ENCODE measurements at places on chromosomes 7 and 10. TPM values are rescaled to one million over a fixed set of nuclear protein-coding genes. Genes with fewer than 3 reads are reported as not detected.
A peak's percentile ranks its signal among the peaks of the same experiment; 100 is the strongest.

The PPP1R17 gene
- under 0.01 TPM for total RNA-seq

The POMZP3 gene
- 5.4 TPM for total RNA-seq

DNA sequence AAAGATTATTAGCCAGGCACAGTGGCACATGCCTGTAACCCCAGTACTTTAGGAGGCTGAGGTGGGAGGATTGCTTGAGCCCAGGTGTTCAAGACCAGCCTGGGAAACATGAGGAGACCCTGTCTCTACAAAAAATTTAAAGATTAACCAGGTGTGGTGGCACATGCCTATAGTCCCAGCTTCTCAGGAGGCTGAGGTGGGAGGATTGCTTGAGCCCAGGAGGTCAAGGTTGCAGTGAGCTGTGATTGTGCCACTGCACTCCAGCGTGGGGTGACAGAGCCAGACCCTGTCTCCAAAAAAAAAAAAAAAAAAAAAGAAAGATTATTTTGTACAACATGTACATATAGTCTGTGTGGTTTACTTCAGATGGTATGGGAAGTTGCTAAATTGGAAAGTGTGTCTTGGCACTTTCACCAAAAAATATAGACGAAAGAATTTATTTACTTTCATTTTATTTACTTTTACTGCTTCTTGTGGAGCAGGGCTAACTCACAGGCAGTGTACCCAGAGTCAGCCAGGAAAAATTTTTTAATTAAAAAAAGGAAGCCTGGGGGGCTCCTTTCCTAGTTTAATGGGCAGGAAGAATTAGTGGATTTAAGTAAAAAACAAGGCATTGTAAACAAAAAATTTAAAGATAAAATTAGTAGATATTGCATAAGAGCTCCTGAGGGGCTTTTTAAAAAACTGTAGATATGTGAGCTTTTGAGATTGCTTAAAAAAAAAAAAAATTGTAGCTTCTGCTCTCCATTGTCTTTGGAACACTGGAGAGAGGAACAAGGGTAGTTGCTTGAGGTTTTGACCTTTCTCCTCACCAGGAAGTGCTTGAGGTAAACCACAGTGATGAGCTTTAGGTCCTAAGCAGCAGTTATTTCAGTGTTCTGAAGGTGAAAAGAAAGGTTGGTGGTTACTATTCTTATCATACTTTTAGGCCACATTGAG lies 44.6 kb upstream of the VDAC2 start:
- peak; percentile 65 for DNase-seq

- DNase-seq: no peak
Measured at GRCh38 chr10:61330669-61331068, 122.5 kb downstream of the TMEM26 start.

DNA sequence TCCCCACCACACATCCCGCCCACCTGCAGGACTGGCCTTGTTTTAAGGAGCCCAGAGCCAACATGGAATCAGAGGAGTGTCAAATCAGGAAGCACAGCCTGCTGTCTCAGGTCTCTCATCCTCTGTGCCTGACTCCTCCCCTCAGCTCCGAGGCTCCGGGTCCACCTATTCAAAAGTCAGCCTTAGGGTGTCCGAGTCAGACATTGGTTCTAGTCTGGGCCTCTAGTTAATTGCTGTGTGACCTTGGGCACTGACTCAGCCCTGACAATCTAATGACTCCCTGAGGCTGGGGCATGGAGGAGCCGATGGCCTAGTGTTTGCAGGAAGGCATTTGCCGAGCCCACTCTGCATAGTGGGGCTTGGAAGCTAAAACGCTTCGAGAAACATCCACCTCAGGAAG lies 223.1 kb upstream of the PPP2R2D start:
- no peak for DNase-seq

- DNase-seq: no peak
Measured at GRCh38 chr7:130377178-130377577, 3.1 kb upstream of the CPA1 start.

DNA sequence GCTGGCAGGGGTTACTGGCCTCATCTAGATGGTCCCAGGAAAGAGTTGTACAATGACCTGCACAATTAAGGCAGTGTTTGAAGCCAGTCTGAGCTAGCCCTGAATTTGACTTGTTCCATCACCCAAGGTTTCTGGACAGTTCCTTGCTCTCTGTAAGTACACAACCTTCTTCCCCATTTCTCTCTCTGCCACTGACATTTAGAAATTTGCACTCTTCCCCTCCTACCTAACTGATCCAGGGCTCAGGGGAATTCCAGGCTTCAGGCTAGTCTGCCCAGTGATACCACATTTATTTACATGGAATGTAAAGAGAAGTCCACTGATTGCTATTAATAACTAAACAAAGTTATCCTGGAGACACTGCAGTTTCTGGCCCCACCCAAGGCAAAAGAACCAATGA lies 139.0 kb upstream of the GPR26 start:
- DNase-seq: no peak

DNA sequence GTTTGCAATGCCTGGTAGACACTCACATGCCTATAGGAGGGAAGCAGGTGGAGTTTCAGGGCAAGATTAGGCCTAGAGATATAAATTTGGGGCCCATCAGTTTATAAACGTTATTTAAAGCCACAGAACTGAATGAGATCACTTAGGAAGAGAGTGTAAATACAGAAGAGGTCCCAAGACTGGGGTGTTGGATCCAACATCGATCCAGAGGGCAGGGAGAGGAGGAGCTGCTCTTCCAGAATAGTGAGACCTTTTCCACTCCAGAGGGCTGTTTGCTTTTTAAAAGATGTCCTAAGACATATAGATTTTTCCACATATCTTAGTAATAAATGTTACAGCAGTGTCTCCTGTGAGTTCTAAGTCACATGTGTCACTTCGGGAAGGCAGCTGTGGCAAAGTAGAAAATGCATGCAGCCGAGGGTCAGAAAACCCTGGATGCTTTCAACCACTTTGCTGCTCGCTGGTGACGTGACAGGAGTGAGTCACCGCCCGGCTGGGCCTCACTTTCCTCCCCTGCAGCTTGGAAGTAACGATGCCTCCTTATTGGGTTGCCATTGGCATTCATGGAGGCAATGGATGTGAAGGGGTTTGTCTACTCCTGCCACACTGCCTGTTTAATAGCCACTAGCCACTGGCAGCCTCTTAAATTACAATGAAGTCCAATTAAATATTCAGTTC lies 95.4 kb downstream of the TRIL start:
- DNase-seq: no peak

The TMEM273 gene
- 1.6 TPM for total RNA-seq

DNA sequence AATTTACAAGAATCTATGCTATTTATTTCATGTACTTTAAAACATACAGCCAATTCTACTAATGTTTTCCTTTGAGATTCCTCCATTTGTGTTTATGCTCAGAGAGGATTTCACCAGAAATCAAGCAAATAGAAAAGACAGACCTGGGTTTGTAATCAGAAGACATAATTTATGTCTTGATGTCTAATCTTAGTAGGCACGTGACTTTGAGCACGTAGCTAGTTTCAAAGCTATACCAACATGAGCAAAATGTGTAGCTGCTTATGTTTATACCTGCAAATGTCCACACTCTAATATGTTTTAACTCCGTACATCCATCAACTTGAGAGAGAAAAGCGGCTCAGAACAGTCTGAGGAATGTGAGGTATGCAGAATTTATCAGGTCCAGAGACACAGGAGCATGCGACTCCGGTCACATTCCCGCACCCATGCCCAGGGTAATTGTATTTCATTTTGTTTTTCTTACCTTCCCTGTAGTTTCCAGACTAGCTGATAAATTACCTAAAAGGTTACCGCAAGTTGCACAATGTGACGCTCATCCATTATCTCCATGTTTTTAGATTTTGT lies 40.0 kb downstream of the SVOPL start:
- DNase-seq: no peak

The TUBB8 gene
- total RNA-seq: not detected

GRCh38 chr7:17292843-17293242 lies 5.6 kb upstream of the AHR start:
- no peak for DNase-seq

DNA sequence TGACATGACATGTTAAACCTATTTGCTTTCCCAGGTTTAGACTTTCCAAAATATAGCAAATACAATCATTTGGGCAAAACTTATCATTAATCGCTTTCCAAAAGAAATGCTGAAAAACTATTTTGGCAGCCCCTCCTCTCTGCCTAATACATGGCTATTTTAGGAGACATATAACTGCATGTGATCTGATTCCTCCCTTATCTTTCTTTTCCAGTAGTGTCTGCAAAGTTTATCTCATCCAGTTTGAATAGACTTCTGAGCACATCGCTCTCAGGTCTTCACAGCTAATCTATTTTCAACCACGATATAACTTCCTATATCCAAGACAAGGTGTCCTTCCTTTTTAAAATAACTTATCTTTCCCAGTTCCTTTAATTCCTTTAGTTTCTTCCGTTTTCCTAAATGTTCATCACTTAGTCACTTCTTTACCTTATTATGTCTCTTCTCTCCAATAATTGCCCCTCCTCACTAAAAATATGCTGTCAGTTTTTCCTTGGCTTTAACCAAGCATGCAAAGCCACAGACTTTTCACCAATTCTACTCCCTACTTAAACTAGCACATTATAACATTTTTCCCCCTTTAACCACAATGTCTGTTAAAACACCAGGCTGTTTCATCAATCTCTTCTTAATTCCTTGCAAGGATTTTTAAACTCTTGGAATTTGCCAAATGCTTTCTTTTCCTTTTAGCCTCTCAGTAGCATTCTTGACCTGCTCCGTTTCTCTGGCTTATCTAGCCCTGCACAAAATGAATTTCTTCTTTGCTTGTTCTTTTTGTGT lies 24.4 kb downstream of the GNG11 start:
- DNase-seq: no peak

GRCh38 chr10:21943633-21944265 lies 59.8 kb downstream of the DNAJC1 start:
- DNase-seq: no peak

GRCh38 chr7:9226500-9226899 lies 793.1 kb downstream of the NXPH1 start:
- DNase-seq: no peak

GRCh38 chr10:96789571-96790108 lies 42.5 kb upstream of the LCOR start:
- peak; percentile 65 for DNase-seq

The C10orf90 gene
- total RNA-seq: not detected

DNA sequence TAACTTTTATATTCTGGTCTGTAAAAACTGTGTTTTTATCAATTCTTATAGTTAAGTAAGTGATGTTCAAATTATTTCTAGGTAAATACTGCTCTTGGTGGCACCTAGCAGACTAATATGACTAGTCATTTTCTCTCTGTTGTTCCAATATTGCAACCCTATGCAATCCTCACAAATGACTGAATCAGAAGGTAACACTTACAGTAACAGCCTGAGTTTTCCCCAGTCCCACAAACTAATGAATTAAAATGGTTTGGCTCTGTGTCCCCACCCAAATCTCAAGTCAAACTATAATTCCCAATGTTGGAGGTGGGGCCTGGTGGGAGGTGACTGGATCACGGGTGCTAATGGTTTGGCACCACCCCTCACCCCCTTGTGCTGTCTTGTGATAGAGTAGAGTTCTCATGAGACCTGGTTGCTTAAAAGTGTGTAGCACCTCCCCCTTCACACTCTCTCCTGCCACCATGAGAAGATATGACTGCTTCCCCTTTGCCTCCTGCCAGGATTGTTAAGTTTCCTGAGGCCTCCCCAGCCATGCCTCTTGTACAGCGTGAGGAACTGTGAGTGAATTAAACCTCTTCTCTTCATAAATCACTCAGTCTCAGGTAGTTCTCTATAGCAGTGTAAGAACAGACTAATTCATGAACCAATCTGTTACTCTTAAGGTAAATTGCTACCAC lies 43.5 kb downstream of the MTPN start:
- DNase-seq: no peak

The CD36 gene
- 3.2 TPM for total RNA-seq

DNA sequence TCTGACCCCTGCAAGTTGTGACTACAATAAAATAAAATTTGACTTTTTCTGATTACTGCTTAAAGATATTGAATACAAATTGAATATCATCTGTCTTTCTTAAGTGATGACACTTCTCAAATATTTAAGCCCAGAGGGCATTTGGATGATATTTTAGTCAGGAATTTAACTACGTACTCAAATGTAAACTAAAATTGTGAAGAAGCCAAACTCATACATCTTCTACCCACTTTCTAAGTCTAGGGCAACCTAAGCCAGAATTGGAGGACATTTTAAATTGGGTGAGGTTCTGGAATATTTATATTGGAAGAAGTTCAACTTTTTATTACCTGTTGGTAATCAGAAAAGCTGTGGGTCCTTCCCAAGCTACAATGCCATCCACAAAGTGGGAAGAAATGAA lies 149.1 kb upstream of the WDR11 start:
- no peak for DNase-seq
